ENCODE measurements at places on chromosomes 1 and 21.

- no peak for DNase-seq
Measured at GRCh38 chr1:36062315-36062714, 21.6 kb upstream of the TEKT2 start.

DNA sequence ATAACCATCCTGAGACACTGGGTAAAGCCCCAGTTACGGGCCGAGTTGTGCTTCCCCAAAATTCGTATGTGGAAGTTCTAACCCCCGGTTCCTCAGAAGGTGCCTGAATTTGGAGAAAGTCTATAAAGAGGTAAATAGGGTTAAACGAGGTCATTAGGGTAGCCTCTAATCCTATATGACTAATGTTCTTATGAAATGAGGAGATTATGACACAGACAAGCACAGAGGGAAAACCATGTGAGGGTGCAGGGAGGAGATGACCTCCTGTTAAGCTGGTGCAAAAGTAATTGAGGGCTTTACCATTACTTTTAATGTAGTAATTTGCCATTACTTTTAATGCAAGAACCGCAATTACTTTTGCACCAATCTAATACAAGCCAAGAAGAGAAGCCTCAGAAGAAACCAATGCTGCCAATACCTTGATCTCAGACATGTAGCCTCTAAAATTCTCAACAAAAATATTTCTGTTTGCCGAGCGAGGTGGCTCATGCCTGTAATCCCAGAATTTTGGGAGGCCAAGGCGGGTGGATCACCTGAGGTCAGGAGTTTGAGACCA is 260.8 kb downstream of the GPATCH2 start:
- DNase-seq: no peak

DNA sequence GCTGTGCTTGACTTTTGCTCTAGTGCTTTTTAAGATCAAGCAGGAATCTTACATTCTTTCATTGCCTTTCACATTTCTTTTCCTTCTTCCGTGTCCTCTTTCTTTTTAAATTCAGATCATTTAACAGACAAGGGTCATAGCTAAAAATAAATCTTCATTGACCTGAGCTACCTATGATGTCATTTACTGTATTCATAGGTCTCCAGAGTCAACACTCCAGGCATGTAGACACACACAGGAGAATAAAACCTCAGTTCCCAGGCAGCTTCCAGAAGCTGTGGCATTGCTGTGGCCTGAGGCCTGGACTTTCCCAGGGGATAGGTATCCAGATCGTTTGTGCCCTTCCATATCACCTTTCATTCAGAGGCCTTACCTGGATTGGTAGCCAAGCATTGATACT is 38.5 kb upstream of the ENAH start:
- DNase-seq: no peak

DNA sequence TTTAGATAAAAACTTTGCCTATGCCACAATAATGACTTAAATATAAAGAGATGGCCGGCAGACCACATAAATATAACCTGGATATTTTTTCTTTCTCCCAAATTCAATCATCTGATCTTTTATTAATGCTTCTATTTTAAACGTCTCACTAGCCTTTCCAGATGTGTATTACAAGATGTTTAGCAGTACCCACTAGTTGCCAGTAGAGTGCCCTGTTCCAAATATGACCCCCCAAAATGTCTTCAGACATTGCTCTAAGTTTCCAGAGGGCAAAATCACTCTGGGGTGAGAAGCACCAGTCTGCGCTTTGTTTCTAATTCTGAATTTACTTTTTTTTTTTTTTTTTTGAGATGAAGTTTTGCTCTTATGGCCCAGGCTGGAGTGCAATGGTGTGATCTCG is 268.1 kb downstream of the GRIK1 start:
- DNase-seq: no peak

DNA sequence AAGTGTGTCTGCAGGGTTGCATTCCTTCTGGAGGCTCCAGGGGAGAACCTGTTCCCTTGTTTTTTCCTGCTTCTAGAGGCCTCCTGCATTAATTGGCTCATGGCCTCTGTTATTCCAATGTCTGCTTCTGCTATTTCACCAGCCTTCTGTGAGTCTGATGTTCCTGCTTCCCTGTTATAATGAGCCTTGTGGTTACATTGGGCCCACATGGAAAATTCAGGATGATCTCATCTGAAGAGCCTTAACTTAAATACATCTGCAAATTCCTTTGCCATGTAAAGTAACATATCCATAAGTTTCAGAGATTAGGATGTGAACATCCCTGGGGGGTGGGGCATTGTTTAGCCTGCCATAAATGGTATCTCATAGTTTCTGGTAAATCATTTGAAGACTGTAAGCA is 181.1 kb downstream of the RWDD3 start:
- no peak for DNase-seq

DNA sequence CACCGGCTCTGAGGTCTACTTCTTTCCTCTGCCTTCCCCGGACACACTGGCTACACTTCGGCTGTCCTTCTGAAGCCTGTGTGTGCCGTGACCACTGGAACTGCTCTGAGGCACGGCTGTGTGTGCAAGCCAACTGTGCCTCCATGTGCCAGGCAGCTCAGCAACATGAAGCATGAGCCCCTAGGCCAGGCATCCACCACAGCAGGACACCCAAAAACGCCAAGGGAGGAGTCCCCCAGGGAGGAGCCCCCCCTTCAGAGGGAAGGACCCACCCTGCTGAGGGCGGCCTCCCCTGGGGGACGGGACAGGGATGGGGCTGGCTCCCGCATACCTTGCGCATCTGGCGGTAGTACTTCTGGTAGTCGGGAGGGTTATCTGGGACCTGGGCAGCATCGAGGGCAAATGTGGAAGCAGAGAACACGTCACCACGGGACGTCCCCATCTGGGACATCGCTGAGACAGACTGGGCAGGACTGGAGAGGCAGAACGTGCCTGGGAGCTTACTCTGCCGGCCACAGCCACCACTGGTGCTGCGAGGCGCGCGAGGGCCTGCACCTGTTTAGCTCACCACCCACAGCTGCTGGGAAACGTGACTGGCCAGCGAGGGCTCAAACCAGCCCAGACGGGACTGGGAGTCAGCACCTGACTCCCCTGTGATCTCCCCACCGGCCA is 20.5 kb downstream of the LSS start:
- no peak for DNase-seq

DNA sequence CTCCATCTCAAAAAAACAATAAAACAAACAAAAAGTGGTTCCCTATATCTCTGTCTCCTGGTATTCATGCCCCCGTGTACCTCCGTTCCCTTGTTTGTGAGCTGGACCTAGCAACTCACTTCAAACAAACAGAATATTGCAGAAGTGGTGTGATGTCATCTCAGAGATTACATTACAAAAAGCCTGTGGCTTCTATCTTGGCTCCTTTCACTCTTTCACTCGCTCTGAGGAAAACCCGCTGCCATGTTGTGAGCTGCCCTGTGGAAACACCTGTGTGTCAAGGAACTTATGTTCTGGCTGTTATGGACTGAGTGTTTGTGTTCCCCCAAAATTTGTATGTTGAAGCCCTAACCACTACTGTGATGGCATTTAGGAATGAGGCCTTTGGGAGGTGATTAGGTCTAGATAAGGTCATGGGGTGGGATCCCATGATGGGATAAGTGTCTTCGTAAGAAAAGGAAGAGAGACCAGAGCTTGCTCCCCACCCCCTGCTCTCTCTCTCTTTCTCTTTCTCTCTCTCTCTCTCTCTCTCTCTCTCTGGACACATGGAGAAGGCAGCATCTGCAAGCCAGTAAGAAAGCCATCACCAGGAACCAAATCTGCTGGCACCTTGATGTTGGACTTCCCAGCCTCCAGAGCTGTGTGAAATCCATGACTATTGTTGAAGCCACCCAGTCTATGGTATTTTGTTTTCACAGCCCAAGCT is 7.4 kb upstream of the HYI start:
- no peak for DNase-seq

- no peak for DNase-seq
Measured at GRCh38 chr1:54968551-54968950, 11.9 kb upstream of the TMEM61 start.
